Activated T-cell treated with anti-CD3 and anti-CD28 coated beads, Interleukin-2, amount 50 U/mL, for 72 hours (primary cell): ENCODE measurements at places on chromosomes 12 and 14.

- no peak for DNase-seq
Observed at GRCh38 chr12:55728186-55728938, 447 bp downstream of the CD63 start.

DNA sequence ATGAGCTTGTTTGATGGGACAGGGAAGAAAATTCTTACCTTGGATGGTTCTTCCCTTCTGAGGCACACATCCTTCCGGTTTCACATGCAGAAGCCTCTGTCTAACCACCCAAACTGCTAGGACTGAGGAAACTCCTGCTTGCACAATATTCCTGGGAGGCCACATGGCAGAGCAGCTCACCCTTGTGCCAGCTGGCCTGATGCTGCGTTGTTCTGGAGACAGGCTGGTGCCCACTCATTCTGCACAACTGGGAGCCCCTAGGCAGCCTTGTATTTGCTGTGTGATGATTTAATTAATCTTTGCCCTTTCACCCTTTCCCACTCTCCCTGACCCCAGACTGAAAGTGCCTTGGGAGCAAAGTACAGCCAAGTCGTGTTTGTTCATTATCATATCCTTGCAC is 130.8 kb downstream of the RTN1 start:
- DNase-seq = no peak

GRCh38 chr14:93056840-93057585 is 58.7 kb downstream of the ITPK1 start:
- no peak for DNase-seq

DNA sequence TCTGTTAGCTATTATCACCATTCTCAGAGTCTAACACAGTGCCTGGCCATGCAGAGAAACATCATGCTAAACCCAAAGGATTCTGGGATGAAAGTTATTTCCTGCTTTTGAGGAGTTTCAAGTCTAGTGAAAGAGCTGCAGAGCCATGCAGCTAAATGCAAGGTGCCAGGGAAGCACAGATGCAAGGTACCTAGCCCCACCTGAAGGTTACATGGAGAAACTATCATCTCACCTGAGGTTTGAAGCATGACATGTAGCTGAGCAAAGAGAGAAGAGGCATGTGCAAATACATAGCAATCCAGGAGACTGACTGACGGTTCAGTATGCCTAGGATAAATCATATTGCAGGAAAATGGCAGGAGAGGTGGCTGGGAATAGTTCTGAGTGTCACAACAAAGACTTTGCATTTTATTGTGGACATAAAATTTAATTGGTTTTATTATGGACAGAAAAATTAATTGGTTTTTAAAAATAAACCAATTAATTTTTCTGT is 170.4 kb downstream of the PRKD1 start:
- DNase-seq = no peak

DNA sequence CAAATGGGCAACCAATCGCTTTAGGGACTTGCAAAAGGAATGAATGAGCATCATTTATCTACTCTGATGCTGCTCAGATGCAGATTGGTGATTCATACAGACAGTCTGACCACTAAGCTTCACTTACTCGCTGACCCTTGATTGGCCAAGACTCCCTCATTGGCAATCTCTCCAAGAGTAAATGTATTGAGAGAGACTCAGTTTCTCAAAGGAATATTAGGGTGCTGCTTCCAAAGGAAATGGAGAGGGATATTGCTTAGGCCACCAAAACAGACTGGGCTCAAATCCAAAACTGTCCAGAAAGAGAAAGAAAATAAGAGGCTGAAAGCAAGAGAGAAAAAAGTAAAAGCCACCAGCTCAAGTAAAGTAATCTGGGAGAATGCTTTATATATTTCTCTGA is 785.2 kb downstream of the GALC start:
- DNase-seq = no peak

DNA sequence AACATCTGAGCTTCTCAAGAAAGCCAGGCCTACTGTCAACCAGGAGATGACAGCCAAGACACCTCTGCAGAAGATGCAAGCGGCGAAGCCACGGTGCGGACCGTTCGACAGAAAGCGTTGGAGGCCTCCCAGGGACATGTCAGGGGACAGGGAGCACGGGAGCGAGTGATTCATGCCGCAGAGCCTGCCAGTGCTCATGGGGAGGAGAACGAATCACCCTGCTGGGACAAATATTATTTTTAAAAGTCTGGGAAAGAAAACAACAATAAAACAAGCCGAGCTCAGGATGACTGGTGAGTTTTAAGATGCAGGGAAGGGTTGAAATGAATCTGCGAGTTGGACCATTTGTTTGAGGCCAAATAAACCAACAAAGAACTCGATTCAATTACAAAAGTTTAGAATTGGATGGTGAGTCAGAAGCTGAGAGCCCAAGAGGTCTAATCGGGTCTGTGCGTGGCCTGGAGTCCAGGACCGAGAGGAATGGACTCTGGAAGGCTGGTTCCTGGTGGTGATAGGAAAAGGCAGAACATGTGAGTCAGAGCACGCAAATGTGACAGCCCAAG is 91.0 kb downstream of the RBM19 start:
- DNase-seq = no peak

DNA sequence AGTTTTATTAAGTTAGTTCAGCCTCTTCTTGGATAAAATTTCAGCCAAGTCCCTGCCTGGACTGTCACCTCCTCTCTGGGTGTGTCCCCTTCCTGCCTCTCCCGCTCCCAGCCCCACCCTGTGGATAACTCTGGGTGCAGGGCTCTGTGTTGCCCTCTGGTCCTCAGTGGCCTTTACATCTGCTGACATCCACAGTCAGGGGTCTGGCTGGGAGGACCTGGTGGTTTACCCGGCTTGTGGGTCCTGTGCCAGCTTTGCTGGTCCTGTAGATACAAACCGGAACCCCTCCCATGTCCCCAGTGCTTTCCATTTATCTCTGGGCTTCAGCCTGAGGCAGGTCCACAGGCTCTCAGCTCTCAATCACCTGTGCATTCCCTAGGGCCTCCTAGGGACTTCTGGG is 28.9 kb upstream of the PLEKHG3 start:
- DNase-seq = no peak

DNA sequence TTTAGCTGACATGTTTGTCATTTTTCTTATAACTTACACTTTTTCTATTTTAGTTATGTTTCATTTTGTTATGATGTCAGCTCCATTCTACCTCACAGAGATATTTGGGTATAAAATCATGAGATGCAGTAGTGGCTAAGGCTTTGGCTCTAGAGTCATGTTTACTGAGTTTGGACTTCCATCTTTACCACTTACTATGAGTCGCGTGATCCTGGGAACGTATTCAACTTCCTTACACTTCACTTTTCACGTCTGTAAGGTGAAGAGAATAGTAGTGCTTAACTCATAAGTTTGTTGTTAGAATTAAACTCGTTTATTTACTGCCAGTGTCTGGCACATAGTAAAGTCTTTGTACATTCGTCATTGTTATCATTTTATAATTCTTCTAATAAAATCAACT is 126.3 kb downstream of the ERC1 start:
- no peak for DNase-seq

GRCh38 chr12:77062846-77063461 is 2.4 kb downstream of the E2F7 start:
- DNase-seq = no peak

DNA sequence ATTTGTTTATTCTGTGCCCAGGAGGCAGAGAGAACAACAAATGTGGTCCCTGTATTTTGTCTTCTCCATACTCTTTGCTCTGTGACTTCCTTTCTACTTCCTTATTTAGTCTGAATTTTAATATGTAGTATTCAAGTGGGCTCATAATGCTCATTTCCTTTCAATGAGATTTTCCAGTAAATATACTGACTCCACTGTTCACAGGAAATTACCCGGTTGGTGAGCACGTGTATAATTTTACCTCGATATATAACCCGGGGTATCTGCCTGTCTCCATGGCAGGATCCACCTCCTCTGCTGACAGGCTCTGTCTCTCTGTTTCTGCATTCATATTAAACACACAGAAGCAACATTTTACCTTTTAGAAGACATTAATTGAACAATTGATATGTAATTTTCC is 166.0 kb downstream of the SLC38A4 start:
- DNase-seq = no peak

GRCh38 chr12:68317047-68317667 is 15.0 kb downstream of the MDM1 start:
- DNase-seq = peak; percentile 43

DNA sequence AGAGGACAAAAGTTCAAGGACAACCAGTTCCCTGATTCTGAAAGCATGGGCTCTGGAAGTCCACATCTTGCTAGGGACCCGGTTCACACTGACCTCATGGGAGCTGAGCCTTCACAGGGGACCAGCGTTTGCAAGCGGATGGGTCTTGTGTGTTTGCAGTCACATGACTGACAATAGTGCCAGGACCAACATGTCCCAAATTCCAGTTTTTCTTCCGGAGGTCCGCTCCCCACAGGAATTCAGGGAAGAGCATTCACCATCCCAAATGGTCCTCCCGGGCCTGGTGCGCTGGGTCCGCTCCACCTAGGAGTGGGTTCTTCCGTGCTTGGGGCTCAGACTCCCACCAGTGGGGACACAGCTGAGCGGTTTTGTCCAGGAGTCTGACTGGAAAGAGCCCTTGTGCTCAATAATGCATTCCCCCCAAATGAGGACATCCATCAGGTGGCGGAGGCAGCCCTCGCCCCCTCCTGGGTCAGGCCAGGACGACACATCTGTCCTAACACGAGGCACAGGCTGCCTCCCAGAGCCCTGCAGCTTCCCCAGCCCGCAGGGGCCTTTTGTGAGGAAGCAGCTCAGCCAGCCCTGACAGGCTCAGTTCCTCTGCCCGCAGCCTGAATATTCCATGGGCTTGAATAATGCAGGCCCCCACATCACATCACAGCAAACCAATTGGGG is 91.8 kb upstream of the BCL11B start:
- DNase-seq = no peak

DNA sequence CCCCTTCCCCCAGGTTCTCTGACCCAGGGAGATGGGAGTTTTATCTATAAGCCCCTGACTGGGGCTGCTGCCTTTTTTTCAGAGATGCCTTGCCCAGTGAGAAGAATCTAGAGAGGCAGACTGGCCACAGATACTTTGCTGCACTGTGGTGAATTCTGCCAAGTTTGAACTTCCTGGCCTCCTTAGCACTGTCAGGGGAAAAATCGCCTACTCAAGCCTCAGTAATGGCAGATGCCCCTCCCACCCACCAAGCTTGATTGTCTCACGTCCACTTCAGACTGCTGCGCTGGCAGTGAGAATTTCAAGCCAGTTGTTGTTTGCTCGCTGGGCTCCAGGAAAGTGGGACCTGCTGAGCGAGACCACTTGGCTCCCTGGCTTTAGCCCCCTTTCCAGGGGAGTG is 31.7 kb downstream of the KLRK1 start:
- DNase-seq = no peak

DNA sequence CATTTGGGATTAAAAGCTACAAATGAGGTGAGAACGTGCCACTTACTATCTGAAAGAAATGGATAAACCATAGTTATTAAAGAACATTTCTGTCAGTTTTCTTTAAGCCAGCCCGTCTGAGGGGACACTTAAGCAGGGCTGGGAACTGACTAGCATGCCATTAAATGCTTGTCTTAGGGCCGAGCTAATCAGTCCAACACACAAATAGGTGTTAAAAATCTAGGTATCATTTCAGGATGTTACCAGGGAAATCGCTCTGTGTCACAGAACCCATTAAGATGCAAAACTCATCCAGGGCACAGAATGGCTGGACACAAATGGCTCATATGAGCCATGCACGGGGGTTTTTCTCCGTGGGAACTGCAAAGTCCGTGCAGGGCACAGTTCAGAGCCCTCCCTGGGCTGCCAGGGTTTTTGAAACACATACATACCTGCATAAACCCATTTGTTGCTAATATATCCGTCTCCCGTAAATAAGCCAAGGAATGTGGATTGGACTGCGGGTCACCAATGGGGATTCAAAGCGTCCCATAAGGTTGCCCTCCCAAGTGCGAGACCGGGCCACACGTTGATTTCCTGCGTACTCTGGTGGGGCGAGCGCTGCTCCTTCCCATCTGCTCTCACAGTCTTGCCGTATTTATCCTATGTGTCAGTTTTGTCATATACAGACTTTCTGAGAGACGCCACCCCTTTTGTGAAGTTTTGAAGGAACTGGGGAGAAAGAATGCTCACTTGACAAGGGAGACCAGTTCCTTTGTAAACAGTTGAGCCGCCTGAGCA is 5.4 kb upstream of the GSC start:
- DNase-seq = peak; percentile 2

DNA sequence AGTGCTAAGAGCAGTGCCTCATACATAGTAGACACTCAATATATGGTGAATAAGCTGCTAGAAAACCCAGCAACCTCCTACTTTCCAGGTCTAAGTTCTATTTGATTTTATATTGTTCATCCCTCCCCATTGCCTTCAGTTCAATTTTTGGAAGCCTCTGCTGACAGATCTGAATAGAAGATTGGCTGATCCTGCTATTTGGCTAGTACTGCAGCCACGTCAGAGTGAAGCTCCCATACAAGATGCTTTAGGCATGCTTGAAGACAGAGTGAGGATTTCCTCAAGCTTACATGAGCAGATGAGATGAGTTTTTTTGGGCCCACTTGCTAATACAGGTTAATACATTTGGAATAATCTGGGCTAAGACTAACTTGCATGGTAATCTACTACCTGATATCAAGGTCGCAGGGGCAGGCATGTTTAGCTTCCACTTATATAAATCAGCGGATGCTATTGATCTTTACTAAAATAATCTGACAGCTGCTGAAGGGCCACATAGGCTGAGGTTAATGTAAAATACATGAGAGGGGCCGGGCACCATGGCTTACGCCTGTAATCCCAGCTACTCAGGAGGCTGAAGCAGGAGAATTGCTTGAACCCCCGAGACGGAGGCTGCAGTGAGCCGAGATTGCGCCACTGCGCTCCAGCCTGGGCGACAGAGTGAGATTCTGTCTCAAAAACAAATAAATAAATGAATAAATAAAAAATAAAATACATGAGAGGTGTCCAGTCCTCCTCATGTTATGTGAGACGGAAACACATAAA is 15.9 kb upstream of the AEBP2 start:
- DNase-seq = no peak

DNA sequence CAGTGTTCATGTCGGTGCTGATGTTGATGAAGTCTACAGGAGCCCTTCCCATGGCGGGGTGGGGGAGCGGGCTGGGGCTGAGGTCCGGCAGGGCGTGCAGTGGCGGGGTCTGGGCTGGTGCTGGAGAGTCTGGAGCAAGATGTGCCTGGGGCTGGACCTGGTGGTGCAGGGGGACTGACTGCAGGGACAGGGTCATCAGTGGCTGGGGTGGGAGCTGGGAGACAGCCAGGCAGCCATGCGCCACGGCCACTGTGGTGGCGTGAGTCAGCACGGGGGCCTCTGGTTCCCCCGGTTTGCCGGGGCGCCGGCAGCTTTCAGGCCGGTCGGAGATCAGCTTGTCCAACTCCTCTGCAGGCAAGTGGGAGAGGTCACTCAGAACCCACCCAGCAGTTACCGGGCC is 27.6 kb downstream of the FOXN4 start:
- DNase-seq = no peak

DNA sequence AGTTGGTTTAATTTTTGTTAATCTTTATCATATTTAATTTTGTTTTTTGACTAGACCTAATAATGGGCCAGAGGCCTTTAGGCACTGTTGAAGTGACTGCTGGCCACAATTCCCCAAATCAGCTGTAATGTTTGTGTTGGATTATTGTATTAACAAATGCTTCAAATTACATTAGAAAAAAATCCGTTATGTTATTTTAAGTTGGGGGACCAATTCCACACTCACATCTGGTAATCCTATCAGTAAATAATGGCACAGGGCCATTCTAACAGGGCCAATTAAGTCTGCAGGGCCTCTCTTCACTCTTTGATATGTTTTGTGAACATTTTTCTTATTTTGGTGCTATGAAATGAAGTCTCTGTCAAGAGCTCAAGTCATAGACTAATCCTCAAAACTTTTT is 39.6 kb downstream of the CHST11 start:
- DNase-seq = no peak
